ENCODE measurements at places on chromosomes 7 and 10. TPM values are rescaled to one million over a fixed set of nuclear protein-coding genes. Genes with fewer than 3 reads are reported as not detected.
A peak's percentile ranks its signal among the peaks of the same experiment; 100 is the strongest.

VAX1 gene
- not detected for total RNA-seq

DNA sequence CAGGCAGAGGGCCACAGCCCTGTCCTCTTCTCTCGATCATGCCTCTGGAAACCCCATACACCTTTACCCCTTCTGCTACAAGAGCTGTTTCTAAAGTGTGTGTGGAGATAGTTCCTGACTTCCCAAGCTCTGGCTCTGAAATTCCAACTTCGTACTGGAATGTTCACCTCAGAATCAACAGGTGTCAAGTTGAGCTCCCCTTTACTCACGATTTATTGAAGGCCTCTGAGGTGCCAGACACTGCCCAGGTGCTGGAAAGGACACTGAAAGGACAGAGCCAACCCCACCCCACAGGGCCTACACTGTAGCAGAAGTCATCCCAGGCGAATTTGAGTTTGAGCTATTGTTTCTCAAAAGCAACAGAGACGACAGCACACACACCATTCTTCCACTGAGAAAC lies 209.9 kb upstream of the FRMD4A start:
- no peak for DNase-seq

DNA sequence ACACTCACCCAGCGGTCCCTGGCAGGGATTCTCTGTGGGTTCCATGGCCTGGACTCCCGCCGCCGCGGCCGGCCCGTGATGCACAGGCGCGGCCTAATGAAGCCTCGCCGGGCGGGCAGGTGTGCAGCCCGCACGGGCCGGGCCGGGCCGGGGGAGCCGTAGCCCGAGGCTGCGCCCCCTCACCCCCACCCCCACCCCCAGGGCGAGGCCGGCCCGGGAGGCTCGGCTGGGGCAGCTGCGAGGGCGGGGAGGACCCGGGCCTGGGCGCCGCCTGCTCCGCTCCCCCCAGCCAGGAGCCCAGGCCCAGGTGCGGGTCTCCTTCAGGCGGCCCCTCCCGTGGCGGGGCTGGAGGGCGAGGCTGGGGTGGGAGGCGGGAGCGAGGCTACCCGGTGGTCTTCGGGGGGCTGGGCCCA lies at the start of gene NOBOX:
TSS of gene NOBOX (minus strand) at position 45 of the 413 bp plus-strand sequence.
- DNase-seq = no peak

DNA sequence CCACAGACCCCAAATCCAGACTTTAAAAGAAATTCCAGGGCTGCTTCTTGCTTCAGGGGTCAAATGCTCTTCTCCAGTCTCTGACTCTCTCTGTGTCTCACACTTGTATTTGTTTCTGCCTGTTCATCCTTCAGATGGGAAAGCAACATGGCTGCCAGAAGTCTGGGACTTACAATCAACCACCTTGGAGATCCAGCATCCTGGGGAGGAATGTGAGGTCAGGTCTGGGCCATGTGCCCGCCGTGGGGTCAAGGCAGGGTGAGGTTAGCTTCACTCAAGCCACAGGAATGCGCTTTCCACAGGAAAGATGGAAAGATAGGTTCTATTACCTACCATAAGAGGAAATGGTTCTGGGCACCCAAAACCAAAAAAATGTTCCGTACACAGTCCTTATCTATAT lies 34.3 kb upstream of the NPVF start:
- no peak for DNase-seq

SNX10 gene
- total RNA-seq = 2.0 TPM

DNA sequence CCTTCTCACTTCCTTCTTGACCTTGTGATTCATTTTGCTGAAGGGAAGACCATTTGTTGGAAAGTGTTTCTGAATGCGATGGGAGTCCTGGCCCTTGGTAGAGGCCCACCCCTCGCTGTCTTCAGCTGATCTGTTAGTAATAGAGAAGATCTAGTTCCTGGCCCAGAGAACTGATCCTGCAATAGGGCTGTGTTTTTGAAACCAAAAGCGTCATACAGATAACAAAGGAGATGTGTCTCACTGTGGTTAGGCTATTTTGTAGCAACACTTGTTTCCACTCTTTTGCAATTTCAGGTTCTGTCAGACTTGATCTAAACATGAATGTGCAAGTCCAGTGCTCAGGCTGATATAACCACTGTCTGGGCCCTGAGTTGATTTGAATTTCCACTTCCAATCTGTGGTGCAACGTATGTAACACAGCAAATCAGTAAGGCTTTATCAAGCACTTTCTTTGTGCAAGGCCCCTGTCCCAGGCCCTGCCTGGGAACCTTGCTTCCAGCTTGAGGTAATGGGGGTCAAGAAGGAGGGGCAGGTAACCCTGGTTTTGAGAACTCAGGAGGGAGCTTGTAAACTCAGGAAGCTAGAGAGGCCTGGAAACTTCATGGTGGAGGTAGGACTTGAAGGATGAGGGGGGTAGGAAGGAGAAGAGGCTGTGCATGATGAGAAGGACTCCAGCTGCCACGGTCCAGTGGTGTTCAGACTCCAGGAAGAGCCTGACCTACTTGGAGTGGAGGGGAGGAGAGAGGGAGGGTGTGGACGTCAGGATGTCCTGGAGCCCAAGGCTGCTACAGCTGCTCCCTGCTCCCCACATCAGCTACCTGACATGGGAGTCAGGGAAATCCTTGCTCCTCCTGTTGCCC lies 42.2 kb upstream of the SRGN start:
- DNase-seq = no peak

SEMA3D gene
- total RNA-seq = 2.4 TPM

DNA sequence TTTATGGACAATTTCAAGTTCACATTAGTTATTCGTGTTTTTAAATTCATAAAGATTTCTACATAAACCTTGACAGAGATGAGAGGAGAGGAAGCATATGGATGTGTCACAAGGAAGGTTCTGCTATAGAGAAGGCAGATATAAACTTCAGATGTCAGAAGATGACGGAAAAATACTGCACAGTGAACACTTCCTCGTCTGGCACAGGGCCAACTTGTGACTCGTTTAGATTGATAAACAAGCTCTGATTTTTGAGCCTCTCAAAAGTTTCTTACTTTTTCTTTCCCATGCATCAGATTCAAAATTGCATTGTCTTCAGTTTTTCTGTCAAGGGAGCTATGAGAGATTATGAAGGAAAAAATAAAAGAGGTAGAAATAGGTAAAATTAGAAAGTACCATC lies 156.4 kb upstream of the MINDY3 start:
- DNase-seq = no peak

DNA sequence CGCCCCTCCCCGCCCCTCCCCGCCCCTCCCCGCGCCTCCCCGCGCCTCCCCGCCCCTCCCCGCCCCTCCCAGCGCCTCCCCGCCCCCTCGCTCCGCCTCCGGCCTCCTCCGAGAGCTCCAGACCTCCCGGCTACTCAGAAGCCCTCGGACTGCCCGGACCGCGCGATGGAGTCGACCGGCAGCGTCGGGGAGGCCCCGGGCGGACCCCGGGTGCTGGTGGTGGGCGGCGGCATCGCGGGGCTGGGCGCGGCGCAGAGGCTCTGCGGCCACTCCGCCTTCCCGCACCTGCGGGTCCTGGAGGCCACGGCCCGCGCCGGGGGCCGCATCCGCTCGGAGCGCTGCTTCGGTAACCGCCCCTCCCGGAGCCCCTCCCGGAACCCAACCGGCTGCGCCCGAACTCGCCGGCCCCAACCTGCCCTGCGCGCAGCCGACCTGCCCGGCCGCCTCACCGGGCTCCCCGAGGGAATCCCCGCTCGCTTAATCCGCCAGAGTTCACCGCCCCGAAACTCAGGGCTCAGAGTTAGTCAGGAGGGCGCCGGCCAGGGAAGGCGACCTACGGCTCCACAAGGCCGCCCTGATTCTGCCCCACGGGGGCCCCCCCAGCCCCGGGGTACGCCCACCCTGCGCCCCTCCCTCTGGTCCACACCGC lies at the start of gene PAOX:
TSS of gene PAOX (plus strand) at position 111 of the 649 bp plus-strand sequence. CDS start at position 166, 55 bp downstream.
- peak; percentile 40 for DNase-seq

All from lower leg skin (tissue), 4 donors.